Glutamatergic neuron (in vitro differentiated cells): ENCODE measurements at places on chromosomes 3 and 15.

DNA sequence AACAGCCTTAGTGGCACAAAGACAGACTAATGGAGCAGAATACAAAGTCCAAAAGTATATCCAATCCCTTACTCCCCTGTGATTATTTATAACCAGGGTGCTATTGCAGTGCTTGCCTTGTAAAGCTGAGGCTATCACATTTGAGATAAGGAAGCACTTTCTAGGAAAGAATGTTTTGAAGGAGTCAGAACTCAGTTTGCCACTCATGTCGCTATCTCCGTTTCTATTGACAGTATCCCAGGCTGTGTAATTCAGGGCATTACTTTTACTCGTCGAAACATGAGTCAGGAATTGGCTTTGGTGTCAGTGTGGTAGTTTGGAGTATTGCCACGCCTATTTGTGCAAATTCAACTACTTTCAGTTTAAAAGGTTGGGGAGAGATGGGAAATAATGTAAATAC is 78.4 kb downstream of the FBXL2 start:
- DNase-seq: no peak

- no peak for DNase-seq
These were observed 69.0 kb upstream of the HRH1 start for GRCh38 chr3:11085093-11085840.

GRCh38 chr15:80380154-80380553 is 24.0 kb upstream of the ARNT2 start:
- DNase-seq: no peak

- no peak for DNase-seq
These were observed 125.4 kb downstream of the TP63 start for GRCh38 chr3:189756582-189757078.

DNA sequence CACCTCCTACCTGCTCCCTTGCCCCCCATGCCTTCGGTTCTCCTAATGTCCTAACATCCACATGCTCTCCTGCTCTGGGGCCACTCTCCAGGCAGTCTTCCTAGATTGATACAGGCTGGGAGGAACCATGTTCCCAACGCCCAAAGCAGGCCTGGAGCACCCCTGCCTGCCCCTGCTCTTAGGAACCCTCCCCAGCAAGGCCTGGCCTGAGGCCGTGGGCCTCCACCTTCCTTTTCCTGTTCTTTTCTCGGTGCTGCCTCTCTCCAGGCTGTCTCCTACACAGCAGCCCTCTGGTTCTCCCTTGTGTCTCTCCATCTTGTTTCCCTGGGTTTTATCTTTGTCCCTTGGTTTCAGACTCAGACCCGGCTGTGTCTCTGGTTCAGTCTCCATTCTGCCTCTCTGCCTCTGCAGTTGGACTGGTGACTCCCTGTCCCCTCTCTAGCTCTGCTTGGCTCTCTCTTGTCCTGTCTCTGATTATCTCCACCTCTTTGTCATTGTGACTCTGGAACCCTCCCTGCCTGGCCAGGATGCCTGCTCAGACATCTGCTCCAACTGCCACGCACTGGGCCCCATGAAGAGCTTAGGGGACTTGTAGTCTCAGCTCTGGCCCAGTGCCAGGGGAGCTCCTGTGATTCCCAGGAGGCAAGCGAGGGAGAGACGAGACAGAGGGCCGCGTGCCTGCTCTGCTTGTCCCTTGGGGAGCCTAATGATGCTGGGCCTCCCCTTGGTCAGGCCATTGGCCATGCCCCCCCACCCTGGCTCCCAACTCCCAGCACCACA is 26.0 kb upstream of the RPL29 start:
- no peak for DNase-seq

DNA sequence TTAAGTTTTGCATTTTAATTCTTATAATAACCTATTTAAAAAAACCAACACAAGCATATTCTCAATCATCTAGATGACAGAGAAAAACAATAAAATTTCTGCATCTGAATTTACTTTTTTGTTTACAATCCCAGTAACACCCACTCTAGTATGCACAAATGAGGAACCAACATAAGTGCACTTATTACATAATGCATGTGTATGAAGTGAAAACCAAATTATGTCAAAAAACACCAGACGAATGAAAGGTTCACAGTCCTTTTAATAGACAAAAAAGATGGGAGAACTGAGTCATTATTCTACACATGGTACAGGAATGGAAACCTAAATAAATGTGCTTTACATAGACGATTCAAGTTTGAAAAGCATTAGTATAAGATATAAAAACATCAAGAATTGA is 91.7 kb downstream of the NR1I2 start:
- DNase-seq: no peak

DNA sequence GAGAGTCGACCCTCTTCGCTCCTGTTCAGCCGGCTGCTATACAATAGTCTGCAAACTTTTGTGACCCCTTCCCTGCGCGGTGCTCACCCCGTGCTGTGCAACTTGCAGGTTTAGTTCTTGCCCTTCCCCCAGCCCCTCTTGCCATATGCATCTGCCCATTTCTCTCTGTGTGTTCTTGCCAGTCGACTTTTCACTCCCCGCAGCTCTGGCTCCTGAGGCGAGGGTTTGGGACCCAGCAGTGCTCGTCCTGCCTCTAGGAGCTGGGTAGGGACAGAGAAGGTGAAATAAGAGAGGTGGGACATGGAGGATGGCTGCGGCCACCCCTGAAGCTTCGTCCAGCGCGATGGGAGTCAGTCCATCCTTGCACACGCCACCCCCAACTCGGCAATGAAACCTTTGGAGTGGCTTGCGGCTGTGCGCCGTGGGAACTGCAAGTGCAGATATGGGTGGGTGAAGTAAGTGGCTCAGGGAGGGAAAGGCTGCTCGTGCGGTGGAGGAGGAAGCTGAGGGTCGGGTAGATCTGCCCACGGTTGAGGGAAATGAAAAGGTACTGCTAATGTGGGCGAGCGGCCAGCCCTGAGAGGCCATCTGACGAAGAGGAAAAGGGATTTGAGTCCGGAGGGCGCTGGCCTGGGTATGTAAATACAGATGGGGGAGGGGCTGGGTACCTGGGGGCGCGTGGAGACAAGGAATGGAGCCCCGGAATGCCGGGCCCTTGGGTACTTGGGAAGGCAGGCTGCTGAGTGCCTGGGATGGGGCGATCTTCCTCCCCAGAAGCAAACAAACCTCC is 1.0 kb downstream of the LRRC3B start:
- peak; percentile 24 for DNase-seq

GRCh38 chr3:89042236-89042835 is 65.1 kb upstream of the EPHA3 start:
- no peak for DNase-seq

DNA sequence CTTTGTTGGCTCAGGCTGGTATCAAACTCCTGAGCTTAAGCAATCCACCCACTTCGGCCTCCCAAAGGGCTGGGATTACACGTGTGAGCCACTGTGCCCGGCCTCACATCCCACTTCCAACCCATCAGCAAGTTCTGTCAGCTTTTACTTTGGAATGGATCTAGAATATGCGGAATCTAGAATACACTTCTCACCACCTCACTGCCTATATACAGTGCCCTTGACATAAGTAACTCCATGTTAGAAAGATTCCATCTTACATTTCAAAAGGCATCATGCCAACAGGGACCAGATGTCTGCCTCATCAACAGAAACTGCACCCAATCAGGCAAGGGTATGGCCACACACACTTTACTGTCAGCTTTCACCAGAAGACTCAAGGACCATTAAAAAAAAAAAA is 9.9 kb upstream of the RBSN start:
- DNase-seq: no peak

DNA sequence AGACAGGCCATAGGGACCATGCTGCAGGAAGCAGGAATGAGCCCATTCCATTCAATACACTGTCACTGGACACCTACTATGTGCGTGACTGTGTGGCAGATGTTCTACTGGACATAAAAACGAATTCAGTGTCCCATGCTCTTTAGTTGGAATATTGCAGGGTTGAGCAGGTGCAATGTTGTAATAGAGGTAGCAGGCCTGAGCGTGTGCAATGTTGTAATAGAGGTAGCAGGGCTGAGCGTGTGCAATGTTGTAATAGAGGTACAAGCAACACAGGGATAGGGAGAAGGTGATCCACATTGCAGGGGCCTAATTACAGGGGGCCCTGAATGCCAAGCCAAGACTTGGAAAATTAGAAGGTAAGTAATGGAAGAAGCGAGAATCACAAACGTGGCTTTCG is 261.4 kb upstream of the HES1 start:
- no peak for DNase-seq

DNA sequence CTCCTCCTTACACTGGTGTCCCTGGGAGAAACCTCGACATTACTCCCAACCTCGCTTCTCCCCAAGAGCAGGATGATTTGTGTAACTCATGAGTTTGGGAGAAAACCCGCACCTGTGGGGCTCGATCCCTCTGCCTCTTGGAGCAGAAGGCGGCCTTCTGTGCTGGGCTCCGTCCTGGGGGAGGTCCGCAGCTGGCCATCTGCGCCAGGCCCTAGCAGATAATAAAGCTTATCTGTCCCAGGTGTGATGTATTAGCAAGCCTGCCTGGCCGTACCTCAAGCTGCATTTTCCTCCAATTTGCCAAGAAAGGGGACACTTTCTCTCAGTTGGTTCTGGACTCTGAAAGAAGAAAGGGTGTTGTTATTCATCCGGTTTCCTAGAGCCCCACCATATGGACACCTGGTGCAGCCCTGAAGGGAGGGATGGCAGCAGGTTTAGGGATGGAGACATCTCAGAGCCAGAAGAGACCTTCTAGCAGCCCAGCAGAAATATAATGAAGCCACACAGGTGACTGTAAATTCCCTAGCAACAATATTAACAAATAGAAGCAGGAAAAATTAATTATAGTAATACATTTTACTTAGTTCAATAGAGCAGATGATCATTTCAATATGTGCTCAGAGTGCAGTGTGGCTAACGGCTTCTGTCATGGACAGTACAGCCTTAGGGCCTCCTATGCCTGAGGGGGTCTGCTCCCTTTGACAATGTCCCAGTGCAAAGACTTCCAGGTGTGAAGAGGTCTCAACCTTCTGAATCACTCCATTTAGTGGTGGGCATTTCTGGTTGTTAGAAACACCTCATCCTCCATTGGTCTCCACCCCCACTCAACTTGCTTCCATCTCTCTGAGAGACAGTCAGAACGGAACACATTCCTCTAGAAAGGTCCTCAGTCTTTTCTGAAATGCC is 94.8 kb downstream of the CPN2 start:
- DNase-seq: no peak

- DNase-seq: no peak
These were observed 172.2 kb downstream of the LPP start for GRCh38 chr3:188326111-188326510.

GRCh38 chr3:88863196-88863595 is 244.2 kb upstream of the EPHA3 start:
- DNase-seq: no peak

- peak; percentile 17 for DNase-seq
These were observed 531 bp downstream of the LZTFL1 start for GRCh38 chr3:45841420-45841756.

- no peak for DNase-seq
These were observed 701.6 kb upstream of the CBLB start for GRCh38 chr3:106570426-106570825.

DNA sequence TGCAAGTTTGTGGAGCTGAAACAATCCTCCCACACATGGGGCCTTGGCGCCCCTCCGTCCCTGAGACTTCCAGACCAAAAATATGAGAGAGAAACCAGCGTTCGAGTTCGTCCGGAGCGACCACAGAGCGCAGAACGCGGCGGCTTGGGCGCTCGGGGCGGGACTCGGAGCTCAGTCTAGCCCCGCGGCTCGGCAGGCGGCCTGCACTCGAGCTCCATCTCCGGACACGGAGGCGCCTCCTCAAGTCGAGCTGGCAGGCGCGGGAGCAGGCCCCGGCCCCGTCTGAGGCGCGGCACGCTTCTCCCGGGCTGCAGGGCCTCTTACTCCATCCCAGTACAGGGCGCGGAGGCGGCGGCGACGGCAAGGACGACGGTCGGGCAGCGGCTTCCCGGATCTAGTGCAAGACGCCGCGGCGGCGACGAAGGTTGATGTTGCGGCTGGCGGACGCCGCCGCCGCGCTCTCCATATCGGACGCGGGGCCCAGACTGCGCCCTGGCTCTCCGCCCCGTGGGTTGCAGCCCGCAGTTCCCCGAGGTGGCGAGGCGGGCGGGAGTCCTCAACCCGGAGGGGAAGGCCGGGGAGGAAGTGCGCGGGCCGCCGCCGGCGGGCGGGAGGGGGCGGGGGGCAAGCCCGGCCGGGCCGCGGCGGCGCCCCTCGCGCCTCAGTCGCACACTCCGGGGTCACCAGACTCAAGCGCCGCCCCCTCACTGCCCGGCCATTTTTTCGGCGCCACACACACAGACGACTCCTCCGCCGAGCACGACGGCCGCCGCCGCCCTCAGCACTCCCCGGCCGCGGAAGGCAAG is 674 bp downstream of the MSL2 start:
- peak; percentile 82 for DNase-seq
